ENCODE measurements at places on chromosomes 2 and 18.
A peak's percentile ranks its signal among the peaks of the same experiment; 100 is the strongest.

DNA sequence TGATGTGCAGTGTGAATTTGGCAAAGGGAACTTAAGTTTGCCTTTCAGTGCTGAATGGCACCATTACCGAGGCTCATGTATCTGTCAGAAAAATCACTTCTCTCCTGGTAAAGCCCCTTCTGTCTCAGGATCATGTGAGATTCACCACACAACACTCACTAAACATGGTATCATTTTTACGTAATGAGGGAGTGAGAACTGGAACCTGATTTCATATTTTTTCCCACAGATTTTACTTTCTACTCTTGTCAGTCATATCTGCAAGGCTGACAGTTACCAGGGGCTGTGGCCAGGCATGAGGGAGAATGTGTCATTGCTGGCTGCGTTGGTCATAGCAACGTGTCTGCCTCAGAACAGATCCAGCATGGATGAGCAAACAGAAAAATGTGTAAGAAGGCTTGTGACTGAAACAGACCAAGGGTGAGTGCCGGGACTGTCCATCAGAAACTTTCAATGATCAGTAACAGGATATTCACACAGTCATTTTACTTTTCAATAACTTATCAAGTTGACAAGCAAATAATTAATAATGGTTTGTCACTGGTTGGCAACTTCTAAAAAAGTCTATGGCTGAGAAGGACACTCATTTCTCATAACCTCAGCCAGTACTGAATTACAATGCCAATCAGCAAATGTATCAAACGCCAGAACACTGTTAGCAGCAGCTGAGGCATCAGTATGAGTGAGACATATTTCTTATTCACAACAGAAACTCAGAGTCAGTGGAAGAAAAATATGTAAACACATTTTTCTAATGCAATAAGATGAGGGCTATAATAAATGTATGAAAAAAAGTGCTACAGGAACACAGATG lies 100.5 kb downstream of the CDC42EP3 start:
- DNase-seq, result peak; percentile 28

DNA sequence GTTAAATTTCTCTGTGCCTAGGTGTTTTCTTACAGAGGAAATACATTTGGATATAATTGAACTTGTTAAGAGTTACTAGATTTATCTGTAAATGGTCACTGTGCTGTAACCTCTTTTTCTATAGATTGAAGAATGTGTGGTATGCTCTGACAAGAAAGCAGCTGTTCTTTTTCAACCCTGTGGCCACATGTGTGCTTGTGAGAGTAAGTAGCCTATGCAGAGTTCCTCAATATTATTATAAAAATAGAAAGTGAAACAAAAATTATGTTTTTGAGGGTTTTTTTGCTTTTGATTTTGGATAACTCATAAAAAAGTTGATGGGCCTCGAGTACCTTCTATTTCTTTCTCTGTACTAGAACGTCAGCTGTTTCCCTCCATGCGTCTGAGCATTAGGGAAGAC lies 112.4 kb downstream of the MIB1 start:
- DNase-seq, result peak; percentile 48

- no peak for DNase-seq
These were observed 85.1 kb downstream of the CABLES1 start for GRCh38 chr18:23220355-23220754.

DNA sequence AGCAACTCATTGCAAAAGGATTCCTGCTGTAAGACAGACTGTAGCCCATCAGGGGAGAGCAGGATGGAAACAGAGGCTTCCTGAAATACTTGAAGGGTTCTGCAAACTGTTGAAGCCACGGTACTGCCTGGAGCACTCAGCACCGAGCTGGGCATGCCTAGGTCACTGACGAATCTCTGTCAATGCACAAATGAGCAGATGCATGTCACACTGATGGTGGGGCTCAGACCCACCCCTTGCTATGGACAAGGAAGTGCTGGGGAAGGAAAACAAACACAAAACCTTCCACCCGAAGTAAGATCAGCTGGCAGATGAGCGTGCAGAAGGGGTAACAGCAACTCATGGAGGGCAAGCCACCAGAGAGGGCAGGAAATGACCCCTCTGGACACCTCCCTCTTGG lies 136.7 kb downstream of the BCL2 start:
- no peak for DNase-seq

DNA sequence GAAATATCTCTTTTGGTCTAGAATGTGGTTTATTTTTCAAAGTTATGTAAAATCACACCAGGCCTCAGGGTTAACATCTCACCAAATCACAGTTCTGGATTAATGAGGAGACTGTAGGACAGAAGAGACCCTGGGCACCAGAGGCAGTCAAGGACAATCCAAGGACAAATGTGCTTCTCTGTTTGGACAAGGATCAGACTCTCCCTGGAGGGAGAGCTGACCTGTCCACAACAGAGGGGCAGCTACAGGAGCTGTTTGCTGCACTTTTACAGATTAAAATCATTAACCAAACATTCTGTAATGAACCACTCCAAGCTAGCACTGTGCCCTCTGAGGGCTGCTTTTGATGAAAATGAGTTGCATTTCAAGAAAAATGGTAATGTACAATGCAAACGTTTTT lies 690.6 kb upstream of the SLC8A1 start:
- no peak for DNase-seq

GRCh38 chr18:24115628-24116027 lies 23.2 kb upstream of the CABYR start:
- no peak for DNase-seq

DNA sequence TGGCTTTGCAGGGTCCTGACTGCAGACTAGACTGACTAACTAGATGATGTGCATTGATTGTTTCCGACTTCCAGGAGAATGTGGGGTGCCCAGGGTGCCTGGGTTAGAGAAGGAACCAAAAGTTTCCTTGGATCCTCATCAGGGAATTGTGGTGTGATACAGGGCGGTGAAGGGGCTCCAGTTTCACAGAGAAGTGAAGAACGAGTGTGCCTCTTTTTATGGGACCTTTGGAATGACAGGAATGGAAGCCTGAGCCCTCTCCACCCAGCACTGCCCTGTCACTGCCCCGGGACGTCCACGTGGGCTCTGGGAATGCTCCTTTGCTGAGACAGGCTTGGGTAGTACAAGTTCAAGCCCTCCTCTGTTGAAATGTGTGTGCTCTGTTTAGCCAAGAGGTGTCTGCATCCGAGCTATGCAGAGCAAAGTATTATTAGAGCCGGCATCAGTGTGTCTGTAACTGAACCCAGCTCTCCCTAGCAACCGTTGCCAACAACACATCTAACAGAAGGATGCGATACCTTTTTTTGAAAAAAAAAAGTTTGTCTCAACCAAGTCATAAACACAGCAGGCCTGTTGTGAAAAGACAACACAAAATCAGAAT lies 183.6 kb downstream of the SMAD7 start:
- DNase-seq, result no peak

DNA sequence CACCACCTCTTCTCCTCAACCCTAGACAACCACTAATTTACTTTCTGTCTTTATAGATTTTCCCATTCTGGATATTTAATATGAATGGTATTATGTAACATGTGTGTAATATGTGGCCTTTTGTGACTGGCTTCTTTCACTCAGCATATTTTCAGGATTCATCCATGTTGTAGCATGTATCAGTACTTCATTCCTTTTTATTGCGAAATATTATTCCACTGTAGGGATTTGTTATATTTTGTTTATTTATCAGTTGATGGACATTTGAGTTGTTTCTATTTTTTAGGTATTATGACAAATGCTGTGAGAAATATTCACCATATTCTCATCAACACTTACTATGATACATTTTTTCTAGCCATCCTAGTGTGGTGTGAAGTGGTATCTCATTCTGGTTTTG lies 138.8 kb upstream of the DLGAP1 start:
- no peak for DNase-seq

GRCh38 chr2:196117214-196117705 lies 48.6 kb upstream of the DNAH7 start:
- DNase-seq, result no peak

DNA sequence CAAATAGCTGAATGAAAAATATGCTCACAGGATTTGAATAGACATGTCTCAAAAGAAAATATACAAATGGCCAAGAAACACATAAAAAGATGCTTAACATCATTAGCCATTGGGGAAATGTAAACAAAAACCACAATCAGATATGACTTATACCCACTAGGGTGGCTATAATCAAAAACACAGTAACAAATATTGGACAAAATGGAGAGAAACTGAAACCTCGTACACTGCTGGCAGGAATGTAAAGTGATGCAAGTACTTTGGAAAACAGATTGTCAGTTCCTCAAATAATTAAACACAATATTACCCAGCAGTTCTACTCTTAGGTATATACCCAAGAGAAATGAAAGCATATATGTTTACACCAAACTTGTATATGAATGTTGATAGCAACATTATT lies 213.0 kb downstream of the PHLPP1 start:
- DNase-seq, result no peak

DNA sequence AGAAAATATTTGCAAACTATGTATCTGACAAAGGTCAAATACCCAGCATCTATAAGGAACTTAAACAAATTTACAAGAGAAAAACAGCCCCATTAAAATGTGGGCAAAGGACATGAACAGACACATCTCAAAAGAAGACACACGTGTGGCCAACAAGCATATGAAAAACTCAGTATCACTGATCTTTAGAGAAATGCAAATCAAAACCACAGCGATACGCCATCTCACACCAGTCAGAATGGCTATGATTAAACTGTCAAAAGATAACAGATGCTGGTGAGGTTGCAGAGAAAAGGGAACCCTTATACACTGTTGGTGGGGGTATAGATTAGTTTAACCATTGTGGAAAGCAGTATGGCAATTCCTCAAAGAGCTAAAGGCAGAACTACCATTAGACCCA lies 64.3 kb upstream of the RBMS1 start:
- no peak for DNase-seq

- DNase-seq, result peak; percentile 73
These were observed 31.9 kb downstream of the C1QL2 start for GRCh38 chr2:119126650-119127049.

DNA sequence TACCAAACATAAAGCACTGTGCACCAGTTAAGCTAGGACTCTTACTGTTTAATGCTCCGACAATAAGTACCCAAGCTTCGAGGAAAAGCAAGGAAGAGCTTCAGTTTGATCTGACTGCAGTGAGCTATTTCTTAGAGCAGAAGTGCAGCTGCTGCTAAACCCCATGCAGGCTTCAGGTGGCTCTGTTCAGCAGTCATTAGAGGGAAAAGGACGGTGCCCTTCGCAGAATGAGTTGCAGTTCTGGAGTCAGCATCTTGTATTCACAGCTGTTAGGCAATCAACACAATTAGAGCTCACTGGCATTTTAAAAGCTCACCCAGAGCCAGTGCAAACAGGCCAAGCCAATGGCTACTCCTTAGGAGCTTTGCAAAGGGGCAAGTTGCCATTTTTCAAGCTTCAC lies 1.5 kb upstream of the CERKL start:
- no peak for DNase-seq

DNA sequence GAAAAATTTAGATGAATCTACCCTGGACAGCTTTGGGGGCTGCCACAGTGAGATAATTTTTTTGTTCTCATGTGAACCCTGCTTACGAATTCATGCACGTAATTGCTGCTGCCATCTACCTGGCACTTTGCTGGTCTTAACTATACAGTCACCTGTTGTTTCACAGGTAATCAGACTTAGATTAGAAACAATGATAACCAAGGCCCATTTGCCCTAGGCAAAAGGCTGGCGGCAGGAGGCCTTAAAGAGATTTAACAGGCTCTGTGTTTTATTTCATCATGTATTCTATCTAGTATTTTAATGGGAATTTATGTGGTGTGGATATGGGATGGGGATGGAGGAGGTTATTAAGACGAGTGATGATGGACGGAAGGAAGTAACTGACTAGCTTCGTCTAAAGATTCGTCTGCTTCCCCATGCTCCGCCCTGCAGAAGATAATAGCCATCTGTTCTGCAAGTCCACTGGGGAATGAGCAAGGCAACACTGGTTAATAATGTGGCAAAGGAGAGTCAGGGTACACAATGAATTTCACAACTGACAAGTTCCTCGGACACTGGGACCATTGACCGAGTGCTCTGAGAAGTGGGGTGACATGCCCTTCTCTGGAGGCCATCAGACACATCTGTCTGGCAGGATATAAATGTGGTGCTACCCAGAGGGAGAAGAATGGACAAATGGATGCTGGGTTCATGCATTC lies 291.8 kb upstream of the TNP1 start:
- DNase-seq, result no peak
